ENCODE measurements at places on chromosomes 5 and 9.
A peak's percentile ranks its signal among the peaks of the same experiment; 100 is the strongest.

GRCh38 chr5:55993013-55993412 is 1.8 kb downstream of the IL6ST start:
- DNase-seq, result peak; percentile 54

DNA sequence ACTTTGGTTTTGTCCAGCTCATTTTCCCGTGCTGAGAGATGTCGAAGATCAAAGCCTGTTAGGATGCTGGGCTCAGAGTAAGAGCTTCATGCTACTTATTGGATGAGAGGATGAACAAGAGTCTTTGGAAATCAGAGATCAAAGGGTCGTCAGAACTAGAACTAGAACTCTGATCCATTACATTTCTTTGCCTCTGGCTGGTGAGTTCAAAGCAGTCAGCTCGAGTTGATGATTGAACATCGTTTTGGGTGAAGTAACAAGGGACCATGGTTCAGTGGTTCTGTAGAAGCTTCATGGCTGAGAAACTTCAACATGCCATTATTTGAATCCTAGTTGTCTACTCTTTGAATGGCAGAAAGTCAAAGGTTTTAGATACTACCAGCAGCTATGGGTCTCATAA is 320.3 kb downstream of the ARHGEF28 start:
- no peak for DNase-seq

DNA sequence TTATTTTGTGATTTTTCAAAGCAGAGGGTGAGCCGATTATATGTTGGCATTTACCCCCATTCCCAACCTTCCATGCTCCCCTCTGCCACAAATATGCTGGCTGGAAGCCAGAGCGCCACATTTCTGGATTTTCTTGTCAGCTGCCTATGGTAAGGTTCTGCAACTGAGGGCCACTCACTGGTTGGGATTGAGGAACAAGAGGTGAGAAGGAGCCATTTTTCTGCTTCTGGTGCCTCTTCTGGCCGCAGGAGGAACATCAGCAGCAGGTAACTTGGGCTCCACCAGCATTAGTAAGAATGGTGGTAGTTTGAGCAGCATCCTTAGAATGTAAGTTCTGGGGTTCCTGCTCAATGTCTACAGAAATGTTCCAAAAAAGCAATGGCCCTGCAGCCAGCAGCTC is 159.5 kb upstream of the MAST4 start:
- peak; percentile 4 for DNase-seq

GRCh38 chr9:130948266-130948665 is 9.2 kb upstream of the FIBCD1 start:
- DNase-seq, result no peak

- DNase-seq, result no peak
Measured at GRCh38 chr9:4721736-4722135, 19.3 kb downstream of the AK3 start.

- DNase-seq, result no peak
Measured at GRCh38 chr9:83956086-83956435, 24.0 kb downstream of the HNRNPK start.

DNA sequence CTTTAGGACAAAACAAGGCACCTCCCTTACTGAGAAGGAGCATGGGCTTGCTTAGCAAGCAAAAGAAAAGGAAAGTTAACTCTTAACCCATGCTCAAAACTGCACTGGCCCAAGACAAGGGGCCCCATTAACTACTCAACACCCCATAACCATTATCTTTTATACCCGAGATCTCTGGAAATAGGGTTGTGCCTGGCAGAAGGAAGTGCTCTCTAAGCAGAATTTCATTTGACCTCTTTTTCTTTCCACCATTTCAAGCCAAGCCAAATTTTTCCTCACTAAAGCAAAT is 167.2 kb downstream of the RASEF start:
- DNase-seq, result peak; percentile 3

GRCh38 chr5:115150512-115150911 is 19.2 kb downstream of the TRIM36 start:
- no peak for DNase-seq

DNA sequence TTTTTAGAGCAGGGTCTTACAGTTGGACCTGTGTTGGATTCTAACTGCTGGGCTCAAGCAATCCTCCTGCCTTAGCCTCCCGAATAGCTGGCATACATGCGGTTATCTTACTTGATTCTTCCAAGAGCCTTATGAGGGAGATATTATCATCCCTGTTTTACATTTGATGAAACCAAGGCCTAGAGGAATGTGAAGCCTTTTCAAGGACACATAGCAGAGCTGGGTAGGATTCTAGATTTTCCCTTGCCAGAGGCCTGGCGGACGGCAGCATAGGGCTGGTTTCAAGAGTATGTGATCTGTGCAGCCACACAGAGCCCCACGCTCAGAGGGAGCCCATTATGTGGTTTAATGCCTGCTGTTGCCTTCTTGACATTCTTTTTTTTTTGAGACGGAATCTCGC is 24.2 kb downstream of the NDST1 start:
- no peak for DNase-seq

- DNase-seq, result peak; percentile 20
Measured at GRCh38 chr5:143170104-143170503, 233.4 kb downstream of the NR3C1 start.

GRCh38 chr5:175658299-175659145 is 651 bp downstream of the HRH2 start:
- no peak for DNase-seq

DNA sequence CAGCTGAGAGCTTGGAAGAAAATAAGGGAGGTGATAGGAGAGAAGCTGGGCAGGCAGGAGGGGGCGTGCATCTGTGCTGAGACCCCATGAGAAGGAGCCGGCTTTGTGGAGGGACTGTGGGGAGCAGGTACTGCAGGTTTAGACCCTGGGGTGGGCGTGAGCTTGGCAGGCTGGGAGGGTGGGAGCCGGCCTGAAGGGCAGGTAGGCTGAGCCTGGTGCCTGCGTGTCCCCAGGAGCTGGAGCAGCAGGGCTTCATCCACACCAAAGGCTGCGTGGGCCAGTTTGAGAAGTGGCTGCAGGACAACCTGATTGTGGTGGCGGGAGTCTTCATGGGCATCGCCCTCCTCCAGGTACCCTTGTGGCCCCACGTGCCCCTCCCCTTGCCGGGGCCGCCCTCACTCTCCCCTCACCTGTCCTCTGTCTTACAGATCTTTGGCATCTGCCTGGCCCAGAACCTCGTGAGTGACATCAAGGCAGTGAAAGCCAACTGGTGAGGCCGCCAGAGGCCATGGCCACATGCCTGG is 9.2 kb downstream of the TSPAN17 start:
- DNase-seq, result no peak

DNA sequence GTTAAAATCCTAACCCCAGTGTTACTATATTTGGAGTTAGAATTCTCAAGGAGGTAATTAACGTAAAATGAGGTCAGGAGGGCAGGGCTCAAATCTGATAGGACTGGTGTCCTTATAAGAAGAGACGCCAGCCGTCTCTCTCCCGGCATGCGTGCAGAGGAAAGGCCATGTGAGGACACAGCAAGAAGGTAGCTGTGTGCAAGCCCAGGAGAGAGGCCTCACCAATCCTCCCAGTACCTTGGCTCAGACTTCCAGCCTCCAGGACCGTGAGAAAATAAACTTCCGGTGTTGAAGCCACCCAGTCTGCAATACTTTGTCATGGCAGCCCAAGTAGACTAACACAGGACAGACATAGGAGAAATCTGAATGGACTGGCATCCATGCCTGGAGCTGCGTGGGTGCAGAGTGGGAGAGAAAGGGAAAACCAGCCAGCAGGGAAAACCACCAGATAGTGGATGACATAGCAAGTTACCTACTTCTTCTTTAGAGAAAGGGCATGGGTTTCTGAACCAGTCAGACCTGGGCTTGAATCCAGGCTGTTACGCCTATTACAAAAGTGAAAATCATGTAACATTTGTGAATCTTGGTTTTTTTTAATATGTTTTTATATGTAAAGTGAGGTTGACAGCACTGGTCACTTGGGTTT is 89.2 kb downstream of the FSTL4 start:
- no peak for DNase-seq

Measured in cerebellar cortex (tissue), 1 donor.